Ovary (tissue), 10 donors: ENCODE measurements at places on chromosomes 4 and X. TPM values are rescaled to one million over a fixed set of nuclear protein-coding genes. Genes with fewer than 3 reads are reported as not detected.

DNA sequence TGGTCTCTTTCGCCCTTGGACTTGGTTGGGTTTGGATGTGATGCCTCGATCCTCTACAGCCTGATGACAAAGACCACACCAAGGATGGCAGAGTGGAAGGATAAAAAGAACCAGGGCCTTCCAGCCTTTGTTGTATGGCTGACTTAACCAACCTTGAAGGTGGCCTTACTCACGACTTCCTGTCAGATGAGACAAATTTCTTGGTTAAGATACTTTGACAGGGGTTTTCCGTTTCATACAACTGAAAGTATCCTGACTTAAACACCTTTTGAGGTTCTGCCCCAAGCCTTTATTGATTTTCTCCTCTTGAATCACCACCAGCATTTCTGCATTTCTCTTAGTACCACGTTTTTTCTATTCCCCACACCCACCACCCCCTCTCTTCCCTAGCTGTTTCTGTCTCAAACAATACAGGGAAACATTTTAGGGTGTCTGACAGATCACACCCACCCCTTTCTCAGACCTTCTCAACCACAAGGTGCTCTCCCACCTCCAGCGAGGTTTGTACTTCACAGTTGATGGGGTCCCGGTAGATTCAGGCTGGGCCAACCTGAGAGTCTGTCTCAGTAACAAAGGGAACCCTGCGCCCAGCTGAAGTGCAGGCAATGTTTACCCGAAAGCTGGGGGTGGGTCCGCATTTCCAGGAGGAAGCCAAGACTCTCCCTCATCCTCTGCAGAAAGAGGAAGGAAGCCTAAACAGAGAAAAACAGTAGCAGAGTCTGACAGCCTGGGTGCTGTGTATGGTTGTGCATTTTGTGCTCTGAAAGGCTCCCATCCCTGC lies 5.0 kb upstream of the TSPAN5 start:
- no peak for DNase-seq

- DNase-seq = no peak
Observed at GRCh38 chr4:41369680-41370079, 113.0 kb downstream of the UCHL1 start.

DNA sequence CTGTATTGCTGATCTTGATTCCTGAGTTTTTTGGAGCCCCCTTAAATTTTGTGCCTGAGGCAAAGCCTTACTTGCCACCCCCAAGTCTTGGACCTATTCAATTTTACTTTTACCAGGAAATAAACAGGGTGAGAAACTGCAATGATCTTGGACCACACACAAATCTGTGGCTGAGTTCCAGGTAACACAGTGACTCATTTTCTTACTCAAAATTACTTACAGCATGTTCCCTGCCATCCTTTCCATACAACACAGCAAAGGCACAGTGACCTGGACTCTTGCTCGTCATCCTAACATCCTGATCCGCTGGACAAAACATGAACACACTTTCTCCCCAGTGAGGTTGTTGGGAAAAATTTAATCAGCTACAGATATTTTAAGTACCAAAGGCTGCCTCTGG lies 60.7 kb upstream of the S100G start:
- no peak for DNase-seq

DNA sequence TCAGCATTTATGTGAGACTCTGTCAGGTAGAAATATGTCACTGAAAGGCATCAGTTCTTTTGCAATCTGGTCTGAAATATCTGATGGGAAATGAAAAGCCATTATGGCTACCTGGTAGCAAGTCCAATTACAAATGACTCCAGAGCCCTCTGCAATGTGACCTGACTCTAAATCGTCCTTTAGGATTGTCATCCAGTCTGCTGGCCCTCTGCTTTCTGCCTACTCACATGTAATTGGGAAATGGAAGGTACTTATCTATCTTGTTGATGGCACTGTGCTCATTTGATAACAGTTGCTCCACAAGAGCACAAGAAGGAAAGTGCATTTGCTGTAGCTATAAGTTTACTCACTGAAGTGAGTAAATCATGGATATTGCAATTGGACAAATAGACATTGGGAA lies 799.8 kb downstream of the RAPGEF2 start:
- DNase-seq = no peak

DNA sequence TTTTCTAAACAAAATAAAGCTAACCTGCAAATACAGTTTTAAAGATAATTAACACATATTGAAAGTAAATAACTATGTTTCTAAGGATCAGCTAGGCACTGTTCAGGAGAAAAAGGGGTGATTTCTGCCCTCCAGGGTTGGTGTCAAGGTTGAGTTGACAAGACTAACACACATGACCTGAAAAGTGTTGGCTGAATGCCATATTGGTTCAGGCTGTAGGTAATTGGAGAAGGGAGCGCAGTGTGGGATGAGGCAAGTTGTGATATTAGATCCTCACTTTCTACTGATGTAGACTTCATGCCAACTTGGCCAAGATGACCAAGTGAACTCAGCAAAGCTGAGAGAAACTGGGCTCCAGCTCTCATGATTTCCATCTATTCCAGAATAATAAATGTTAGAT lies 42.2 kb downstream of the PPM1K start:
- no peak for DNase-seq

- DNase-seq = no peak
Observed at GRCh38 chr4:147923854-147924253, 192.0 kb downstream of the ARHGAP10 start.

GRCh38 chr4:95102162-95102790 lies 344.5 kb downstream of the BMPR1B start:
- no peak for DNase-seq

- DNase-seq = no peak
Observed at GRCh38 chr4:38422850-38423249, 241.1 kb upstream of the KLF3 start.

- DNase-seq = no peak
Observed at GRCh38 chrX:22135171-22135711, 103.1 kb downstream of the PHEX start.

DNA sequence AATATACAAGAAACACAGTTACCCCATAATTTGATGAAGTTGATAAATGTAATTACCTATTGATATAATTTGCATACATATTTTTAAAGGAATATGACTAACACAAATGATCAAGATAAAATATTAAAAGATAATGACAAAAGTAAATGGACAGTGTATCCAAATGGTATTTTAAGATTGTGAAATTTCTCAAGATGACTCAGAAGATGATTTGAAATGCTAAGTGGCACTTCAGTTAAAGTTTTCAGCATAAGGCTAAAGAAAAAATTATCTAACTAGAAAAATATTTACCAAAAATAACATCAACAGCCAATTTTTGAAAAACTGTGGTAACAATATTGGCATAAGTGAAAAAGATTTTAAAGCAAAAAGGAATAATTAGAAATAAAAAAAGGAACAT lies 248.4 kb upstream of the NDST4 start:
- DNase-seq = no peak

PACRGL gene
- total RNA-seq = 22.5 TPM

CXCL6 gene
- not detected for total RNA-seq

DNA sequence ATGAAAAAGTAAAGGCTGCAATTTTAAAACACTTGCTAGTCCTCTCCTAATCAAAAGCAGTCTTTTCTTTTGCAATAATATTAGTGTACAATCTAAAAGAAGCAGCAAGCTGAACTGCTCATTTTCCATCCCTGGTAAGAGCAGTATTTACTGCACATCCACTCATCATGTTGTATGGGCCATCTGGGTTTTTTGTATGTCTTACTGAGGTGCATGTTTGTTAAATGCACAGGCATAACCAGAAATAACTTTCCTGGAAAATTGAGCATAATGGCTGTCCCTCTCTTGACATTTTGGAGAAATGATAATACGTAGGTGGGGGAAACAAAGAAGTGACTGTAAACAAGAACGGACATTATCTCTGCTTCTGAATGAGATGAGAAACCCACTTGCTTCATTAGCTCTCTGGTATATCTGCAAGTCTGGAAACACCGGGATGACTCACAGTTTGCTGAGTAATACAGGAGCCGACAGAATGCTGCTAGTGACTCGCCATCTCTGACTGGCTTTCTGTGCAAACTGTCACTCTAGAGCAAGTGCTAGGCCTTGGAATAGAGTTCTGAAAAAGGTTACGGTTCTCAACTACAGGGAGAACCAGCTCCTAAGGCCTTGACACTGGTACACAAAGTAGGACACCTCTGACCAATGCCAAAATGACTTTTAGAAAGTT lies 85.7 kb upstream of the MTM1 start:
- no peak for DNase-seq

HSFX2 gene
- not detected for total RNA-seq

DNA sequence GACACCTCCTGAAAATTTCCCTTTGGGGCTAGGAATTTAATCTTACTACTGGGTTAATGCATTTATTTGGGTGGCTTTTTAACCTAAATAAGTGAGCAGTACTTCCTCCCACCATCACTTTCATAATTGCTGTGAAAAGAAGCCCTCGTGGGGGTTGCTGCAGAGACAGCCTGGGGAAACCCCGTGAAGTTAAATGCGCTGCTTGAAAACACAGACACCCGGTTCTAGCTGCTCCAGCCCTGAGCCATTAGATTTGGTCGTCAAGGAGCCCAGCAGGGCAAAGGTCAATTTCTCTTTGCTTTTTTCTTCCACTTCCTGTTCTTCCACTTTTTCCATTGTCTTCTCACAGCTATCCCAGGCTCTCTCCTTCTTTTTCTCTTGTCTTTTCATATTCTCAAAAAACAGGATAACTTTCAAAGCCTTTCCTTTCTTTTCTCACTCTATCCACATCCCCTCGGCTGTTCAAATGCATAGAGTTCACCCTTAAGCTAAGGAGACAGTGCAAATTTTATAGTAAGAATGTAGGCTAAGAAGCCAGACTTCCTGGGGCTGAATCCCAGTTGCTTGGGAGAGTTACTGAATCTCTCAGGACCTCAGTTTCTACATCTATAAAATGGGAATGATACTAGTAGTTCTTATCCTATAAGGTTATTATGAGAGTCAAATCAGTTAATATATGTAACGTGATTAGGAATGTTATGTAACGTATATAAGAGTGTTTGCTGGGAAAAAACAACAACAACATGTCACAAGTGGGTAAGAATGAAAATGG lies 91.5 kb upstream of the ZNF827 start:
- DNase-seq = no peak

HMX1 gene
- total RNA-seq = not detected

- DNase-seq = no peak
Observed at GRCh38 chr4:6175426-6175825, 24.9 kb downstream of the JAKMIP1 start.

DNA sequence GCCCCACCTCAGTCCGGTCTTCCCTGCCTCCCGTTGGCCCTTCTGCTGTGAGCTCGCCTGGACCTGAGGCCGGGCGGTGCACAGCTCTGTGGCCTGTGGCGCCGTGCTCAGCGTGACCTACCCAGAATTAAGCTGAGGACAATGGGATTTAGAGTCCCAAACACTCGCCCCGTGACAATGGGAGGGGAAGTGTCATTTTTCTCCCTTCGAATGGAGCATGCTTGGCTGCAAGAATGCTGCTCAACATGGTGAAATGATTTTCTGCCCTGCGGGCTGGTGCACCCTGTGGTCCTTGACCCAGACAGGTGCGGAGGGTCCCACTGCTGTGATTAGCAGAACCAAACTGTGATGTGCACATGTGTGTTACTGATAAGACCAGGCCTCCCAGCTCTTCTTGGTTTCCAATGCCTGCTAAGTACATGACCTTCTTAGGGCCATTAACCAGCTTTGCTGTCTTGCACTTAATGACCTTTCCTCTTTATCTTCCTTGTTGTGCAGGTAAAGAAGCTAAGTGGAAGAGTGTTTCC lies 772 bp downstream of the EOLA1 start:
- no peak for DNase-seq

AKAP14 gene
- total RNA-seq = 10.1 TPM

DNA sequence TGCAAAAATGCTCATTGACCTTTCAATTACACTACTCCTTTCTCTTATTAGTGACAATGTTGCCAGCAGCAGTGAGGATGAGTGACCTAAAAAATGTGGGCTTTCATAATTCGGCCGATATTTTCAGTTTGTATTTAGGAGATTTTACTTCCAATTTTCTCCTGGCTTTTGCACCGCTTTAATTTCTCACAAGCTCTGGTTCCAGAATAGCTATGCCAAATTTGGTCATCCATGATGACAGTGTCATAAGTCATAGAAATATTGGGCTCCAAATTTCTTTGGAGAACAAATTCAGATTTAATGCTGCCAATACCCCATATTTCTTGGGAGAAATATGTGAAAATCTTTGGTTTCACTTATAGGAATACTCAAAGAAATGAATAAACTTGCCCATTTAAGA lies 187.7 kb upstream of the HCCS start:
- no peak for DNase-seq

PDLIM3 gene
- total RNA-seq = 40.9 TPM

DNA sequence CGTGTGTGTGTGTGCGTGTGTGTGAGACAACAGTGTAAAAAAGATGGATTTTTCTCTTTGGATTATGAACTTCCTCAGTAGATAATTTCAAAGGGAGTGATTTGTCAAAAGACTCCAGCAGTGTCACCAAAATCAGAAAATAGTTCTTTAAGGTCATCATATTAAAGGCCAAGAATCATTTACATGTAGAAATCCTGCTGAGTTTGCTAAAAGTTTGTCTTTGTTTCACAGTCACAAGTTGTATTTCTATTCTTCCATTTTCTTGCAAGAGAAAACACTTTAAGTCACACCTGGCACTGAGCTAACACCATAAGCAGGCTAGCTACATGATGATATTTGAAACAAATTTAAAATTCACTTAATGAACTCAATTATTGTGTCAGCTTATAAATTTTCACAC lies 222.7 kb downstream of the PACRGL start:
- no peak for DNase-seq

NHSL2 gene
- total RNA-seq = 4.5 TPM

SRPX2 gene
- 9.0 TPM for total RNA-seq

ARHGAP6 gene
- total RNA-seq = 19.3 TPM

ATP2B3 gene
- total RNA-seq = not detected

- no peak for DNase-seq
Observed at GRCh38 chr4:67861513-67861912, 22.3 kb downstream of the TMPRSS11D start.

GRCh38 chr4:17531538-17532285 lies 16.7 kb downstream of the CLRN2 start:
- DNase-seq = no peak

GRCh38 chr4:6727081-6727942 lies 11.3 kb downstream of the BLOC1S4 start:
- DNase-seq = peak; percentile 50

- peak; percentile 69 for DNase-seq
Observed at GRCh38 chr4:56505269-56506130, at the start of gene ARL9. ARL9 (plus strand) TSS chr4:56505791; CDS start chr4:56505863, 72 bp downstream.

GNPDA2 gene
- 18.4 TPM for total RNA-seq

- no peak for DNase-seq
Observed at GRCh38 chr4:55440786-55441185, 45.0 kb downstream of the TMEM165 start.

PDGFRA gene
- 718 TPM for total RNA-seq
